GM12891 (cell line): ENCODE measurements at places on chromosomes 3 and 15.

DNA sequence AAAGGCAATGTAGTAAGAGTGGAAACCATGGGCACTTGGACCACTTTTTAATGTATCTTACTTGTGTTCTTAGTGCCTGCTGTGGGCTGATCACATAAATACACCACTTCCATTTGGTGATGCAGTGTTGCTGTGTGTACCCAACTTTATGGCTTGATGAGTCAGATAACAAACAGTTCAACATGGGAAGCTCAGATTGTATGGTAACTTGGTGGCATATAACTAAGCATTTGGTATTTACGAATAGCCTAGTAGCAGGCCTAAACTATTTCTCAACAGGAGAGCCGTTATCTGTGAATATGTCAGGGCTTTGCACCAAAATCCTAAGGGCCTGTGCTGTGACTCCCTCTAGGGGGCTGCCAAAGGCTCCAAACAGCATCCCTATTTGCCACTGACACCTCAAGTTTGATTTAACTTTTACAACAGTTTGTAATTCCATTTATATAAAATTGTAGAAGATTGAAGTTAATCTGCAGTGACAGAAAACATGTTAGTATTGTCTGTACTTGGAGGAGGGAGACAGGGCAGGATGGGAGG, 640.4 kb upstream of the CADM2 start:
- no peak for DNase-seq

GRCh38 chr3:34973586-34973985, 665.7 kb upstream of the ARPP21 start:
- no peak for DNase-seq

- no peak for DNase-seq
Observed at GRCh38 chr3:120163816-120164215, 69.6 kb upstream of the GSK3B start.

DNA sequence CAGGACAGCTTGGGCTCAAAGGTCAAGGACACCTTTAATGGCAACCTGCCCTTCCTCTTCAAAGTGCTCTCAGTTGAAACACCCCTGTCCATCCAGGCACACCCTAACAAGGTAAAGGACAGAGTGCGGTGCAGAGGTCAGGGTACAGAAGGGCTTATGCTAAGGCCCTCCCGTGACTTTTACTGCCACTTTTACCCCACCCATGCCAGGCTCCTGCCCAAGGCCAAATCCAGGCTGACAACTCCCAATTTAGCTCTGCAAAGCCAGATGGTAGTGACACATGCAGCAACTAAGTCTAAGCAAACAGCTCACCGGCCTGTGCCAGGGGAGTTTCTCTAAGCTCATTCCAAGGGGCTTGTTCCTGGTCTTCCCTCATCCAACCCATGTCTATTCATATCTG, 1.6 kb downstream of the MPI start:
- no peak for DNase-seq

DNA sequence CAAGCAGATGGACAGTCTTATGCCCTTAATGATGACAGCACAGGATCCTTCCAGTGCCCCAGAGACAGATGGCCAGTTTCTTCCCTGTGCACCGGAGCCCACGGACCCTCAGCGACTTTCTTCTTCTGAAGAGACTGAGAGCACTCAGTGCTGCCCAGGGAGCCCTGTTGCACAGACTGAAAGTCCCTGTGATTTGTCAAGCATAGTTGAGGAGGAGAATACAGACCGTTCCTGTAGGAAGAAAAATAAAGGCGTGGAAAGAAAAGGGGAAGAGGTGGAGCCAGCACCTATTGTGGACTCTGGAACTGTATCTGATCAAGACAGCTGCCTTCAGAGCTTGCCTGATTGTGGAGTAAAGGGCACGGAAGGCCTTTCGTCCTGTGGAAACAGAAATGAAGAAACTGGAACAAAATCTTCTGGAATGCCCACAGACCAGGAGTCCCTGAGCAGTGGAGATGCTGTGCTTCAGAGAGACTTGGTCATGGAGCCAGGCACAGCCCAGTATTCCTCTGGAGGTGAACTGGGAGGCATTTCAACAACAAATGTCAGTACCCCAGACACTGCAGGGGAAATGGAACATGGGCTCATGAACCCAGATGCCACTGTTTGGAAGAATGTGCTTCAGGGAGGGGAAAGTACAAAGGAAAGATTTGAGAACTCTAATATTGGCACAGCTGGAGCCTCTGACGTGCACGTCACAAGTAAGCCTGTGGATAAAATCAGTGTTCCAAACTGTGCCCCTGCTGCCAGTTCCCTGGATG, 198.7 kb downstream of the AKAP13 start:
- DNase-seq, result no peak

- DNase-seq, result no peak
Observed at GRCh38 chr15:62392376-62392775, 227.3 kb upstream of the C2CD4B start.

GRCh38 chr15:51758645-51759044, 7.2 kb downstream of the TMOD2 start:
- no peak for DNase-seq

- no peak for DNase-seq
Observed at GRCh38 chr3:45205126-45205525, 21.0 kb downstream of the TMEM158 start.

DNA sequence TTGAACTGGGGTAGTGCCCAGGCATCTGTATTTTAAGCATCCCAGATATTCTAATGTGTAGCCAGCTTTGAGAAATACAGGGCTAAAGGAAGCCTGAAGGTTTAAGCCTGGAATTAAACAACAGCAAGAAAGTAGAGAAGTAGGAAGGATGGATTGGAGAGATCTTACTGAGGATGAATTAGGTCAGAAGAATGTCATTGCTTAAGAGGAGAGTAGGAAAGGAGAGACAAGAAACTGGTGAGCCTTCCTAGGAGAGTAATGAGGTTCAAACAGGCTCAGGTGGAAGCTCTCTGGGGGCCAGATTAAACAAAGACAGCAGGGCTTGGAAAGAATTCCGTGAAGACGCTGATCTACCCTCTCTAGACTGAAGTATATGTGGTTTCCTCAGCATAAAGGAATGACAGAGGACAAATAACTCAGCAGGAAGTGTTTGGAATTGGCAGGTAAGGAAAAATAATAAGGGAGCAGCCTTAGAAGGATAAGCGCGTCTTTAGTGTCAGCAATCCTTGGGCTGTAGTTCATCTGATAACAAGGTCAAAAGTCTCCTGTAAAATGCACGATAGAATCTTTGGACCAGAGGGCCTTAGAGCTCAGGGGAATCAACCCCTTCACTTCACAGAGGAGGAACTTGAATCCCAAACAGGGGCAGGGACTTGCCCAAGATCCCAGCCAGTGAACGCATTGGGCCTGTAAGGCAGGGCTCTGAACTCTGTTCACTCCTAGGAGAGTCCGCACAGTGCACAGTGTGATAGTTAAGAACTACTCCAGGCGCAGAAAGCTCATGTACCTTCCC, 90.9 kb downstream of the TP63 start:
- DNase-seq, result no peak

GRCh38 chr3:8817486-8817885, 48.1 kb upstream of the OXTR start:
- no peak for DNase-seq

DNA sequence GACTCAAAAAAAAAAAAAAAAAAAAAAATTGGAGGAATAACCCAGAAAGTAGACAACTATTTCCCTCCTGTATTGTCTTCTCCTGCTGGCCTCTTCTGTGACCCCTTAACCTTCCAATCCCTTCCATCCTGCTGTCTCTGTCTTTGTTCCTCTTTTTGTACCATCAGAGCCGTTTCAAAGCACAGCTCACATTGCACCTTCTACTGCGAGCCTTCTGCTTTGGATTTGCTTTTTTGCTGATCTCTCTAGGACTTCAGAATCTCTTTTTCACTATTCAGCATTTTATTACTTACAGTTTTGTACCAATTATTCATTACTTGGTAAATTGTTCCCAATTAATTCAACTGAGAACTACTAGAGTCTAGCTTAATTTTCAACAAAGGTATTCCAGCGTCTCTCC, 284.0 kb upstream of the TBL1XR1 start:
- DNase-seq, result no peak

DNA sequence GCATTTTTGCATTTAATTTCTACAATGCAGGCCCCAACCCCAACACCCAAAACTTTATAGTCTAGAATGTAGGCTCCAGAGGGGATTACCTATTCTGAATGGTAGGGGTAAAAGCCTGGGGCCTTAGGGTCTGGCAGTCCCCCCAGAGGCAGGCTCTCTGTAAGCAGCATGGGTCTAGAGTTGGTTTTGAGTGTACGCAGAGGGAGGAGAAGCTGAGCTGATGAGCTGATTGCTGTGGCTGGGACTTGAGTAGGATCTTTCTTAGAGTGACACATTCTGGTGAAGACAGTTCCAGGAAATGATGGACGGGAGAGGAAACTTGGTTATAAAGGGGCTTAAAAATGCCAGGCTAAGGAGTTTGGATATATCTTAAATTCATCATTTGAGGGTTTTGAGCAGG, 2.1 kb downstream of the LPP start:
- DNase-seq, result no peak

GRCh38 chr15:35693886-35694285, 147.9 kb upstream of the DPH6 start:
- DNase-seq, result no peak

GRCh38 chr3:177569875-177570657, 372.8 kb upstream of the TBL1XR1 start:
- DNase-seq, result no peak

DNA sequence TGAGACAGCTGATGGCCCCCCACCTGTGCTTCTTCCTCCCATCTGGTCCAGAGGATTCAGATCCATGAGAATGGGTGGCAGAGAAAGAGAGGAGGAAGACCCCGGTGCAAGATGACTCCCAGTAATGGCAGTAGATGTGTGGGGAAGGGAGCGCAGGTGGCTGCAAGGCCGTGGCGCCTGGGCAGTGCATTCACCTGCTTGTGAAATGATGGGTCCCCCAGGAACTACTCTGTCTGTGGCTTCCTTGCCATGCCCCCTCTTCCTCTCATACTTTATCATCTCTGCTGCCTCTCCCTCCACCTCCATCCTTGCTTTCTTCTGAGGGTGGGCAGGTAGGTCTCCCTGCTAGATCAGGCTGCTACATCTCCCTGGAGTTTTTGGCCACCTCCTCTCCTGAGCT, 23.3 kb downstream of the ZNF710 start:
- DNase-seq, result no peak

- DNase-seq, result no peak
Observed at GRCh38 chr3:64900156-64900555, 212.4 kb upstream of the ADAMTS9 start.

GRCh38 chr15:89106200-89106599, 17.9 kb downstream of the ABHD2 start:
- DNase-seq, result no peak

GRCh38 chr15:69643476-69643875, 190.9 kb downstream of the RPLP1 start:
- DNase-seq, result no peak

- DNase-seq, result no peak
Observed at GRCh38 chr15:58575045-58575786, 143.4 kb downstream of the LIPC start.

DNA sequence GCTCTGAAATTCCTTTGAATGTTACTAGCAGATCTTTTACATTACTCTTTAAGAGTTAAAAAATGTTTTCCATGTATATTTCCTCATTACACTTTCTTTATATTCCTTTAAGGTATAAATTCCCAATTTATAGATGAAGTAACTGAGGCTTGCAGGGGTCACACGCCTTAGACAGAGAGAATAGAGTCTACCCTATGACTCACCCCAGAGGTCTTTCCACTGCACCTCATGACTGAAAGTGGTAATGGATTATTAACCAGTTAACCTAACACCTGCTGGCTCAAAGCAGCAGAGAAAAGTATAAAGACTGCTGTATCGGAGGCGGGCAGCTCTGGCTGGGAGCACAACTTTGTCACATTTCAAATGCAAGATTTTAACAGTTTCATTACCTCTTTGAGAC, 37.7 kb downstream of the LDHAL6B start:
- no peak for DNase-seq

- DNase-seq, result no peak
Observed at GRCh38 chr15:68227643-68228142, 1.8 kb downstream of the CLN6 start.

- DNase-seq, result no peak
Observed at GRCh38 chr3:171221597-171221996, 195.1 kb upstream of the SLC2A2 start.

GRCh38 chr3:115475178-115476041, 147.9 kb upstream of the GAP43 start:
- DNase-seq, result no peak

DNA sequence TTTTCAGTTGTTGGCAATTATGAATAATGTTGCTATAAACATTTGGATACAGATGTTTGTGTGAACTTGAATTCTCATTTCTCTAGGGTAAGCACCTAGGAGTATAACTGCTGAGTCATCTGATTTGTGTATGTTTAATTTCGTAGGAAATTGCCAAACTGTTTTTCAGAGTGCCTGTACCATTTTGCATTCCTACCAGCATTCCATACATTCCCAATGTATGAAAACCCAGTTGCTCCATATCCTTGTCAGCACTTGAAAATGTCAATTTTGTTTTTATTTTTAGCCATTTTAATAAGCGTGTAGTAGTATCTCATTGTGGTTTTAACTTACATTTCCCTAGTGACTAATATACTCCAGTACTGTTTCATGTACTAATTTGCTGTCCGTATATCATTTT, 98.5 kb upstream of the TSC22D2 start:
- no peak for DNase-seq

DNA sequence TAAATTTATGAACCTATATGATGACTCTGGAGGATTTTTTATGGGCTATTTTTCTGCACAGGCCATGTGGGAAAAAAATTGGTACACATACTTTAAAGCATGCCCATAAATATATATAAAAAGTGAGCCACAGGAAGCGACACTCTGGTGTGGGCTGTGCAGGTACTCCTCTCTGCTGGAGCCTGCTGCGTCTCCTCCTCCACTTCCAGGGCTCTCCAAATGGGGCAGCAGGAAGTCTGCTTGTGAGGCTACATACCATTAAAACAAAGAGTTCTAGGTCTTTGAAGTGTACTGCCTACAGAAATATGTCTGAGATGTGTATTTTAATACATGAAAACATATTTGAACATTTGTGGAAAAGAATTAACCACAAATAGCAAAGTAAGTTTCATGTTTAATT, 135.1 kb downstream of the CTNNB1 start:
- no peak for DNase-seq

DNA sequence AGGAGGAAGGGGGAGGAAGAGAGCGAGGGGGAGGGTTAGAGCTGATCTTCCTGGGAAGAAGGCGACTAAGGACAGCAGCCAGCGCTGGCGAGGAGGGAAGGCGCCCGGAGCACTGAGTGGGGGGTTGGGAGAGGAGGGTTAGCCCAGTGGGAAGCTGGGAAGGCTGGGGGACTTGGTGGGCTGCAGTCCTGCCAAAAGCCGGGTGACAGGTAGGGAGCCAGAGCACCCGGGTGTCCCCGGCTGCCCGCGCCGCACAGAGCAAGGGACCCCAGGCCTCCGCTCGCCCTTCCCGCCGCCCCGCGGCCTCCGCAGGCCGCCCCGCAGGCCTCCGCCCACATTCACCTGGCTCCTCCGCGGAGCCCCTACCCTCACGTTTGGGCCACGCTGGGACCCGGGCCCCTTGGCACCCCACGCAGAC, 448 bp downstream of the SLC12A8 start:
- peak; percentile 37 for DNase-seq

DNA sequence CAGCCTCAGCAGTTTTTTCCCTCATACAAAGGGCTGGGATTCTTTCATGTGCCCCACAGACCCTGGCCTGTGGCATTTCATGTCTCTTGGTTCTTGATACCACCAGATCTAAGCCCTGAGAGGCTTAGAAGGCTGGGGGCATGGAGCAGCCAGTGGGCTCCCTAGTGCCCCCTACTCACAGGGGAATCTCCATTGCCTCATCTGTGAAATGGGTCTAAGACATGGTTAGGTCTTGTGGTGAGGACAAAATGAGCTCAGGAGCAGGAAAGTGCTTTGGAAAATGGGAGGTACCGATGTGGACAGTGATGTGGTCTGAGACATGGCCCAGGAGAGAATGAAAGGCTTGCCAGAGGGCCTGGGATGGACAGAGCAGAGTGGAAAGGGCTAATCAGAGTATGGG, 94.3 kb downstream of the SMAD6 start:
- no peak for DNase-seq
